ENCODE measurements at places on chromosomes 11 and 22.

- DNase-seq: no peak
These were observed 765.4 kb downstream of the BRD1 start for GRCh38 chr22:49062155-49062801.

DNA sequence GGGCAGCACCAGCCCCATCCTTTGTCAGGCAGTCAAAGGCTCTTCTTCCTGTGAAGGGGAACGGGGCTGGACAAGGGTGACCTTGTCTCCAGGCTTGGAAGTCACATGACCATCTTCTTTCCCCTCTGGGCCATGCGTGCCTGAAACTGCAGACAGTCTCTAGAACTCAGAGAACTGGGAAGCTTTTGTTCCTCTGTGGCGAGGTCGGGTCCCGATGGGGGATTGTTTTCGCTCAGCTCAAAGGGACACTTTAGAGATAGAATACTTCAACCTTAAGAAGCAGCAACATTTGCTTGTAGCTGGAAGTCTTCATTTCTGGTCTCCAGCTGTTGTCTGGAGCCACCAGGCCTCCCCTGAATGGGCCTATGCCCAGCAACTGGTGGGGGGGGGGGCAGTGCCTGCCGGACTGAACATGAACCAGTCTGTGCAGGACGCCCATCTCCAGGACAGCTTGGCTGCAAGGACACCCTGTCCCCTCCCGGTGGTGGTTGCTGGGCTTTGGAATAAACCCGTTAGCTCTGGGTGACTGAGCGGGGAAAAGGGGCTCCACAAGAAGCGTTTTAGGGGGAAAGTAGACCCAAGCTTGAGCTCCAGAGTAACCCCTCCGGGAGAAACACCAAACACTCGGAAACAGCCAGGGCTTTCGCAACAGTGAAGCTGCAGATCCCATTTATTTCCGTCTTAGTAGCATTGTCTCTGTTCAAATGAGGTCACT, 55.7 kb upstream of the EMID1 start:
- DNase-seq: no peak

DNA sequence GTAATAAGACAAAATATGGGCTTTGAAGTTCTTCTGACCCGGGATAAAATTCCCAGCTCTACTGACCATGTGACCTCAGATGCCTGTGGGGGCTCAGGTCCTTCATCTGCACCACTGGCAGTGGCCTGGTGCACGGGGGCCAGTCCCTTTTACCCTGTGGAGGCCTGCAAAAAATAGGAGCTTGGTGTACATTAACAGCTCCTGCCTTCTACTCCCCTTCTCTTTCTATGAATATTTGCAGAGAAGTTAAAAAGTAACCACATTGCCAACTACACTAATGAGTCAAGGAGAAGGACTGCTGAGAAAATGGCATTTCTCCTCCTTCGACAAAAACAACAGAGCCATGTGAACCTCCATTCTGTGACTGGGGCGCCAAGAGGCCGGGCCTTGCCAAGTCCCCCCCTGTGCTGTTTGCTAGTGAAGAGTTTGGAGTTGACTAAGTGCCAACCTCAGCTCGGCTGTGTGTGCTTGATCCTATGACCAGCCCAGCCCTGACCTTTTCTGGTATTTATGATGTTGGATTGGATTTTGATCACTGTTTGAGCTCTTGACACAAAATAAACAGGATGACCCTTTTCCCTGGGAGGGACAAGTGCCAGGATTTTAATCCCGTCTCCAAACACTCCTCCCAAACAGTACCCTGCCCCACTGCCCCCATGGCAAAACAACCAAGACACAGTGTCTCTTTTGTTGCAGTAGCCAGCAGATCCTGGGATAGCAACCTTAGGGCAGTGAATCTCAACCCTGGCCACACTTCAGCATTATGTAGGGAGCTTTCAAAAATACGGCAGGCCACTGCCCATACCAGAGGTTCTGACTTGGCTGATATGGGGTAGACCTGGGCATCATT, 380.1 kb downstream of the LARGE1 start:
- peak; percentile 11 for DNase-seq

DNA sequence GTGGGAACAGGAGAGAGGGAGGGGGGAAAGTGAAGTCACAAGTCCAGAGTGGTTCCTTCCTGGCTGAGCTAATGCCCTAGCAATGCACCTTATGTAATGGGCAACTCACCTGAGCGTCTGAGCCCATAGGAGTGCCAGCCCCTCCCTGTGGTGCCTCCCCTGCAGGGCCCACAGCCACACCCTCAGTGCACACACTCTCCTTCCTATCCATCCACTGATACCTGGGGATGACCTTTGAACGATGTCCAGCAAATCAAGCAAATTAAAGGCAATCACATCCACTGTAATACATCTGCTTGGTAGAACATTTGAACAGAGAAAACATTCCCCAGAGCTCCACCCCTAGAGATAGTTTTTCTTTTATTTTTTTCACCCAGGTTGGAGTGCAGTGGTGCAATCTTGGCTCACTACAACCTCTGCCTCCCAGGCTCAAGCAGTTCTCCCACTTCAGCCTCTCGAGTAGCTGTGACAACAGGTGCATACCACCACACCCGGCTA, 19.6 kb upstream of the MICAL2 start:
- no peak for DNase-seq

DNA sequence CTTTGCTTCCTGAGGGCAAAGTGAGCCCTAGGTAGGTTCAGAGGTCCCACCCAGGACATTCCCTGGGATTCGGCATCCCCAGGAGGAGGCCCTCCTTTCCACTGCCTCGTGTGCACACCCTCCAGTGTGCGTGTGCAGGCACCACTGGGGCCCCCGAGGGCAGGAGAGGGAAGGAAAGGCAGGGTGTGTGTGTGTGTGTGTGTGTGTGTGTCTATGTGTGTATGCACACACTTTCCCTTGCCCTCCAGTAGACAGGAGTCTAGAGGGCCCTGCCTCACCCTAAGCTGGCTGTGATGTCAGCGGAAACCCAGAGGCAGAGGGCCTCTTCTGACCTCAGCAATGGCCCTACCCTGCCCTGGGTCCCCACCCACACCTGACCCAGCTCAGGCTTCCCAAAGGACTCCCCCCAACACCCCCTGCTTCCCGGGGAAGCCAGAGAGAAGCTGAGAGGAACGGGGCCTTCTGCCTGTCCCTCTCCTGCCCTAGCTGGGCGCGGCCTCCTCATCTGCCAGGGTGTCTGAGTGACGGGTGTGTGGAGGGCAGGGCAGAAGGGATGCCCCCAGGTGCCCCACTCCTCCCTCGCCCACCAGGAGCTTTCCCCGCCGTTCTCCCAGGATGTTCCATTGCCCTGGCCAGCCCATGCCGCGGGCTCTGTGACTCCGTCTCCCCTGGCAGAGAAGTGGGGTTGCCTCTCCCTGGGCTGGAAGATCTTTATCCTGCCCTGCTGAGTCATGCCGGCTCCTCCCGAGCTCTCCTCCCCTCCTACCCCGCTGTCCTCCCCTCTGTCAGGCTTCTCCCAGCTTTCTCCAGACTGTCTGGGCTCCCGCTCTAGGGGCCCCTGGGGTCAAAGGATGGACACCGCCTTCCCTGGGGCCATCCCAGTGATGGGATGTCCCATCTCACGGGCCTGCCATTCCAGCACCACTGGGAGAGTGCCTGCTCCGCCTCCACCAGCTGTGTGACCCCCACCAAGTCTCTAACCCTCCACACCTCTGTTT, 6.0 kb upstream of the CLCF1 start:
- peak; percentile 61 for DNase-seq

DNA sequence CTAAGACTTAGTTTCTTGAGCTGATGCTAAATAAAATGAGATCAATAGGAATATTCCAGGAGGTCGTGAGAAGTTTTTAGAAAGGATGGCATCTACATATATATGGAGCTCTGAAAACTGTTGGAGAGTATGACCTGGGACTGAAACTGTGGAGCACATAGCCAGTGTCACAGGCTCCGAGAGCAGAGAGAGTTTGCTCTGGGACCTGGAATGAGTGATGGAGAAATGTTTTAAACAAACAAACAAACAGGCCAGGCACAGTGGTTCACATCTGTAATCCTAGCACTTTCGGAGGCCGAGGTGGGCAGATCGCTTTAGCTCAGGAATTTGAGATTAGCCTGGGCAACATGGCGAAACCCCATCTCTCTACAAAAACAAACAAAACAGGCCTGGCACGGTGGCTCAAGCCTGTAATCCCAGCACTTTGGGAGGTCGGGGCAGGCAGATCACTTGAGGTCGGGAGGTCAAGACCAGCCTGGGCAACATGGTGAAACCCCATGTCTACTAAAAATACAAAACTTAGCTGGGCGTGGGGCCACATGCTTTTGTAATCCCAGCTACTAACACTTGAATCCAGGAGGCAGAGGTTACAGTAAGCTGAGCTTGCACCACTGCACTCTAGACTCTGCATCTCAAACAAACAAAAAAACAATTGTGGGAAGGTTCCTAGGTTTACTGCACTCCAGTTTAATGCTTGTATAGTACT, 67.1 kb downstream of the SLC35F2 start:
- no peak for DNase-seq

DNA sequence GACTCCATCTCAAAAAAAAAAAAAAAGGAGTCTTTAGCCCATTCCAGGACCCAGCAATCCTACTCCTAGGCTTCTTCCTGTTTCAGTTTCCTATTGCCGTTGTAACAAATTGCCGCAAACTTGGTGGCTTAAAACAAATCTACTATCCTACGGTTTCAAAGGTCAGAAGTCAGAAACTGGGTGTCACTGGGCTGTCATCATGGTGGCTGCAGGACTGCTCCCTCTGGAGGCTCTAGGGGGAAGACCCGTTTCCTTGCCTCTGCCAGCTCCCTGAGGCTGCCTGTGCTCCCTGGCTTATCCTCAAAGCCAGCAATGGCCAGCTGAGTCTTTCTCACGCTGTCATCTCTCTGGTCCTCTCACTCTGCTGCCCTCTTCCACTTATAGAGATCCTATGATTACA, 8.7 kb upstream of the DAGLA start:
- DNase-seq: no peak

DNA sequence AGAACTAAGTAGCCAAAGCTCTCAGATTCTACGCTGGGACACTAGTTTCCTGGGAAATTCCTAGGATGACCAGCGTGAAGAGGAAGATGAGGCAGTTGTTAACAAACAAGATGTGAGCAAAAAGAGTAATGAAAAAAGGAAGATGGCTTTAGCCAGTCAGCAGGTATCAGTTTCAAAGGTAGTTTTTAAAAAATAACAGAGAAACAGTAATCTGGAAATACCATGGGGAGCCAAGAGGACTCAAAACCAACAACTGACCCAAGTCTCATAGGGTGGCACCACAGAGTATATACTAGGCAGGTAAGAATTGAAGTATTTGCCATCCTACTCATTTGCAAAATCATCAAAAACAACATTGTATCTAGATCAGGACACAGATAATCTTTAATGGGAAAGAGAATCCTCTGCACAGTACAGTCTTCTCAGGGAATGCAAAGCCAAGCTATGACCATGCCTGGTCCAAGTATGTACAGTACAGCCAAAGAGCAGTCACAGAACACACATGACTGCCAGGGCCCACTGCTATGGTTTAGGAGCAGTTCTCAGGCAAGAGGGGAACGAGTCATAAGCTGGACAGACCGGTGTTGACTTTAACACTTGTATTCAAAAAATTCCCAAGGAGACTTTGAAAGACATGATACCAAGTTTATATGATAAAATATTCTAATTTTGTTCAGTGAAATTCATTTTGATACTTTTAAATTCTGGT, 20.6 kb downstream of the MSANTD4 start:
- DNase-seq: peak; percentile 23

DNA sequence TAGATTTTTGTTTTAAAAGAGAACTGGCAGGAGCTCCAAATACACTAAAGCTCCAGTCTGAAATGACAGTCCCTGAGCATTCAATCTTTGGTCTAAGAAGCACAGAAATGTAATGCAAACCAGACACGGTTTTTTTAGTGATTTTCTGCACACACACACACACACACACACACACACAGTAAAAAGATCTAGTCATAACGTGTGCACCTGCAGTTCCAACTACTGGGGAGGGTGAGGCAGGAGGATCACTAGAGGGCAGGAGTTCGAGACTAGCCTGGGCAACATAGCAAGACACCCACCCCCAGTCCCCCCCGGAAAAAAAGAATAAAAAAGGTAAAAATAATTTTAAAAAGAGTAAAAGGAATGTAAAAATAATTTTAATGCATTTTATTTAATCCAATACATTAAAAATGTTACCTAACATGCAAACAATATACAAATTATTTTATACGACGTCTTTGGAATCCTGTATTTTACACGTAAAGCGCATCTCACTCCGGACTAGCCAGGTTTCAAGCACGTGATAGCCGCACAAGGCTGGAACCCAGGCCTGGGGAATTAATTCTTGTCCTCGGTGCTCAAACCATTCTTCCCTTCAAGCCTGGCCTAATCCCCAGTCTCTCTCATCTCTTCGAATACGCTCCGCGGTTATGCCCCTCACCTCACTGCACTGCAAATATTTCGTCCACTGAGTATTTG, 762 bp upstream of the TBC1D22A start:
- DNase-seq: no peak

DNA sequence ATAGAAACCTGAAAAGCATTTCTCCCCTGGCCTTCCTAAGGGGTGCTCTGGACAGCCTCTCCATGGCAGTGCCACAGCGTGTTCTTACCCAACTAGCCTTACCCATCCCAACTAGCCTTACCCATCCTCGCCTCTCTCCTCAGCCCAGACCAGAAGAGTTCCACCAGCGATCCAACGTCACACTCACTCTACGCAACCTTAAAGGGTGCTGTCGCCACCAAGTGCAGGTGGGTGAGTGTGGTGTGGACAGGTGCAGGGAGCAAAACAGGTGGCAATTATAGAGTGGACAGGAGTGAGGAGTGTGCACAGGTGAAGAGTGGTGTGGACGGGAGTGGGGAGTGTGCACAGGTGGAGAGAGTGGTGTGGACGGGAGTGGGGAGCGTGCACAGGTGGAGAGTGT, 17.8 kb downstream of the TMEM121B start:
- no peak for DNase-seq

- DNase-seq: peak; percentile 32
These were observed 133.0 kb downstream of the PLEKHA7 start for GRCh38 chr11:16881074-16881709.

- DNase-seq: peak; percentile 84
These were observed 178.8 kb upstream of the MTMR2 start for GRCh38 chr11:96102664-96103078.

DNA sequence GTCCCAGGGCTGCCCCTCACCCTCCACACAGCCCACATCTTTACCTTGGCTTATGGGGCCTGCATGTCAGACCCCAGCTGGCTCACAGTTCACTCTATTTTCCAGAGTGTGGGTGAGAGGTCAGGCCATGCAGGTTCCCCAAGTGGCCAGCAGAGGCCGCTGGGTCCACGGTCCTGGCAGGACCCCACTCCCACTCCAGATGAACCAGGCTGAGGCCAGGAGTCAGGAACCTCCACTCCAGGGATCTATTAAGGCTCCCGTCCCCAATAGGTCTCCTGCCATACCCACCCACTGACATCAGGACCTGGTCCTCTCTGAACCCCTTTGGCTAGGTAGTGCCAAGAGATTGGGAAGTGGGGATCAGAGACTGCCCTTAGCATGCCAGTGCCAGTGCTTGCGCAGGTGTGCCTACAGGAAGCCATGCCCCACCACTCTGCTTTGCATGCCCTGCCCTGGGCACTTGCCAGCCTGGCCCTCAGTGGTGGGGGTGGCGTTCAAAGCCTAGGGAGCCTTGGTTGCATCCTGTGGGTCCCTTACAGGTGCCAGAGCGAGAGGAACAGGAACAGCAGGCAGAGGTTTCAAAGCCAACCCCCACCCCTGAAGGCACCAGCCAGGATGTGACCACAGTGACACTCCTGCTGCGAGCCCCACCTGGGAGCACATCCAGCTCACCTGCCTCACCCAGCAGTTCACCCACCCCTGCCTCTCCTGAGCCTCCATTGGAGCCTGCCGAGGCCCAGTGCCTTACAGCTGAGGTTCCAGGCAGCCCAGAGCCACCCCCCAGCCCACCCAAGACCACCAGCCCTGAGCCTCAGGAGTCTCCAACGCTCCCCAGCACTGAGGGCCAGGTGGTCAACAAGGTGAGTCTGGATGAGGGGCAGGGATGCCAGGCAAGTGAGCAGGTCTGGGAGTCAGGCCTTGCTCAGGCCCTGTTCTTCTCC, 8.3 kb downstream of the SMTN start:
- DNase-seq: no peak
